ENCODE measurements at places on chromosomes 7 and 10. TPM values are rescaled to one million over a fixed set of nuclear protein-coding genes. Genes with fewer than 3 reads are reported as not detected.

Gene VAX1
- total RNA-seq = not detected

Gene CCL24
- total RNA-seq = not detected

Gene DOCK4
- 41.9 TPM for total RNA-seq

Gene CDK14
- total RNA-seq = 16.3 TPM

Gene PRSS37
- total RNA-seq = not detected

Gene CC2D2B
- total RNA-seq = 0.96 TPM

Gene C7orf33
- not detected for total RNA-seq

Gene DOCK1
- 50.4 TPM for total RNA-seq

Gene FXYD4
- total RNA-seq = not detected

Gene DRGX
- total RNA-seq = not detected

Gene ECHDC3
- total RNA-seq = 132 TPM

Gene NEBL
- 313 TPM for total RNA-seq

Gene EMX2
- total RNA-seq = 7.8 TPM

Gene SLC35B4
- 8.5 TPM for total RNA-seq

Gene TMEM176B
- total RNA-seq = 75.5 TPM

Gene MMD2
- not detected for total RNA-seq

Gene ZSCAN25
- total RNA-seq = 18.4 TPM

Gene LIPF
- total RNA-seq = not detected

Gene ENO4
- total RNA-seq = 1.9 TPM

Gene CXCL12
- total RNA-seq = 164 TPM

Gene ABCB1
- 12.8 TPM for total RNA-seq

Gene PNLIPRP1
- not detected for total RNA-seq

Gene GATA3
- 36.4 TPM for total RNA-seq

Gene TMEM273
- total RNA-seq = 9.1 TPM

Gene STAG3
- 0.80 TPM for total RNA-seq

Gene FAM171A1
- total RNA-seq = 11.7 TPM

Gene CPA2
- not detected for total RNA-seq

Gene RBP4
- 111 TPM for total RNA-seq

Gene NPTX2
- 3.2 TPM for total RNA-seq

Gene NACAD
- 7.5 TPM for total RNA-seq

Gene RTKN2
- 0.16 TPM for total RNA-seq

Gene ASB4
- 0.33 TPM for total RNA-seq

Gene CTBP2
- 65.9 TPM for total RNA-seq

Gene HERC4
- 43.2 TPM for total RNA-seq

Gene LOXL4
- total RNA-seq = 6.9 TPM

Gene DNAJC2
- total RNA-seq = 26.1 TPM

Gene ASAH2
- 0.33 TPM for total RNA-seq

Gene SMARCD3
- 69.5 TPM for total RNA-seq

Gene WNT8B
- total RNA-seq = not detected

Gene PODXL
- 20.3 TPM for total RNA-seq

Gene CDHR3
- 6.4 TPM for total RNA-seq

Gene ASB13
- total RNA-seq = 42.9 TPM

Gene ZNF273
- total RNA-seq = 6.9 TPM

Gene VWDE
- not detected for total RNA-seq

Gene PCDH15
- total RNA-seq = not detected

Gene ACTR3C
- total RNA-seq = 54.0 TPM

Gene FAM221A
- total RNA-seq = 13.1 TPM

Gene GPRIN2
- 5.9 TPM for total RNA-seq

Gene SLC26A5
- 3.6 TPM for total RNA-seq
